ENCODE measurements at places on chromosomes 7 and 10.

- DNase-seq: no peak
Measured at GRCh38 chr10:35012781-35013180, 77.4 kb downstream of the CUL2 start.

GRCh38 chr7:95686109-95686508, 86.2 kb upstream of the DYNC1I1 start:
- peak; percentile 78 for DNase-seq

GRCh38 chr10:98080494-98080893, 50.1 kb upstream of the CRTAC1 start:
- peak; percentile 40 for DNase-seq

- DNase-seq: peak; percentile 63
Measured at GRCh38 chr7:155467846-155468784, 10.2 kb downstream of the EN2 start.

All from eye (tissue), 1 donor.